Stimulated activated CD4-positive, alpha-beta T cell treated with anti-CD3 and anti-CD28 coated beads, Interleukin-1b, Interleukin-23, amount 100 ng/mL, for 1 hour (primary cell): ENCODE measurements at places on chromosomes 1 and 21.

- no peak for DNase-seq
These were observed 304.8 kb downstream of the PTPRC start for GRCh38 chr1:198943484-198944187.

DNA sequence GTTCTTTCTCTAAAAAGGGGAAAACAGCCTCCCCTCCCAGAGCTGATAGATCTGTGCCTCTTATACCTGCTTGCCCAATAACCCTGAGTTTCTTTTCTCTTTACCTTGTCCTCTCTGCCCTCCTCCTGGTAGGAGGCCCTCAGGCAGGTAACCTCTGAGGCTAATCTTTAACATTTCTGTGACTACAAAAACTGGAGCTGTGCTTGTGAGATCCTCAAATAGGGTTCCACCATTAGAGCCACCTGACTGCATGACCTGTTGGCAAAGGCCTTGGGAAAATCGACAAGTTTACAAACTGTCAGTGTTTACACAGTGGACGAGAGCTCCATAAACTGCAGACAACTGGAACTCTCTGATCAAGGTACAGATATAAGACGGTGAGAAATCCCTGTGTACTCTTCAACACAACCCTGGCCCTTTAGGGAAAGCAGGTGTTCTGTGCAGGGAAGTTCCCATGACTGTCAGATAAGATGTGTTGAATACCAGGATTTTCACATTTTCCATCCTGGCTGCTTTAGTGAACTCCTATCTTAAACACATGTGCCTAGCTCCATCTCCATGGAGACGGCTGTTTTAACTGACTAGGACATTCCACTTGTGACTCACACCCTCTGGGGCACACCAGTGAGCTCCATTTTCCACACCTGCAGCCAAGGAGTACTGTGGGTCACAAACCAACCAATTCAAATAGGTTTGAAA, 38.3 kb downstream of the ECE1 start:
- no peak for DNase-seq

DNA sequence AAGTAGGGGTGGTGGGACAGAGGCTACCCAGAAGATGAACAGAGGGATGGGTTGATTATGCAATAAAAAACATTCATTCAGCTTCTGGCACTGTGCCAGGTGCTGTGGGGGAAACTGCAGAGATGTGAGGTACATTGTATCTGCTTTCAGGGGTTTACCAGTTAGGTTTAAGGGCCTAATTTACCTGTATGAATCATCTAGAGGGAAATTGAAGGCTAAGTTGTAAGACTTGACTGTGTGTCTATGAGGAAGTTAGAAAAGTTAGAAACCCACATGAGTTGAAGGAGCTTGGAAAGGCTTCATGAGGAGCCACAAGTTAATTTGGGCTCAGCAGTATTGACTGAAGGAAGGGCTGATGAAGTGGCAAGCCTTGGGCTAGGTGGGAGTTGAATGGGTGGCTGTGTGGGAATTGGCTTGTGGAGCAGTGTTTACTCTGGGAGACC, 36.7 kb upstream of the APOBEC4 start:
- DNase-seq = no peak

- DNase-seq = no peak
These were observed 366.4 kb upstream of the CXADR start for GRCh38 chr21:17146426-17146825.

DNA sequence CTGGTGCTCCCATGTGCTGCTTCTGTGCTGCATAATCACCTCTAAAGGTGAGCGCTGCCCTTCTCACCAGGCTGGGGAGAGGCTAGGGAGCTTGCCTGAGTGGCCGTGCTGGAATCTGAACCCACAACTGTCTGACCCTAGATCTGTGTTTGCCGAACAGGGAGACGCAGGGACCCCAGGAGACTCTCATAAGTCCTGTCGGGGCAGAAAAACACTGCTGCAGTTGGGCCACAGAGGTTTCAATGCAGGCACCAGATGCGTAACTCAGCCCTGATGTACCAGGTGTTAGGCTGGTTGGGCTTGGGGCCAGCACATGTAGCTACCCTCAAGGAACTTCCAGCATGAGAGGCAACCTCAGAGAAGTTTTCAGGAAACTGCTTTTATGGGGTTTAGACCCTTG, 49.5 kb upstream of the DMRTB1 start:
- no peak for DNase-seq

- no peak for DNase-seq
These were observed 5.1 kb downstream of the SDC3 start for GRCh38 chr1:30903343-30904034.
